ENCODE measurements at places on chromosomes 3 and 15.
A peak's percentile ranks its signal among the peaks of the same experiment; 100 is the strongest.

DNA sequence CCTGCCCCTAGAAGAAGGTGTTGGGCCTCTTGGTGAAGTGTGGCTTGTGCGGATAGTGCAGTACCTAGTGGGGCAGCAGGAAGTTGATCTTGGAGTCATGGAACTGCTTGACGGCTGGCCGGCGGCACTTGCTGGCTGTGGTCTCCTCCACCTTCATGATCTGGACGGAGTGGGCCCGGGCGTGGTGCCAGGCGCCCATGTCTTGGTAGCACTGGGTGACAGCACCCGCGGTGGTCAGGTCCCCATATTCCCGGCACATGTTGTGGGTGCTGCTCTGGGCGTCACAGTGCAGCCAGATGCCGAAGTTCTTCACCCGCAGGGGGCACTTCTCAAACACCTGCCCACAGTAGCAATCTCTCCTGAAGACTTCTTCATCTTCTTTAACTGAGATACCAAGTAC lies 30.7 kb downstream of the EXOG start:
- no peak for DNase-seq

GRCh38 chr3:8555113-8555661 lies 53.6 kb downstream of the LMCD1 start:
- no peak for DNase-seq

- no peak for DNase-seq
These were observed 360.2 kb downstream of the ZNF385D start for GRCh38 chr3:21390856-21391255.

DNA sequence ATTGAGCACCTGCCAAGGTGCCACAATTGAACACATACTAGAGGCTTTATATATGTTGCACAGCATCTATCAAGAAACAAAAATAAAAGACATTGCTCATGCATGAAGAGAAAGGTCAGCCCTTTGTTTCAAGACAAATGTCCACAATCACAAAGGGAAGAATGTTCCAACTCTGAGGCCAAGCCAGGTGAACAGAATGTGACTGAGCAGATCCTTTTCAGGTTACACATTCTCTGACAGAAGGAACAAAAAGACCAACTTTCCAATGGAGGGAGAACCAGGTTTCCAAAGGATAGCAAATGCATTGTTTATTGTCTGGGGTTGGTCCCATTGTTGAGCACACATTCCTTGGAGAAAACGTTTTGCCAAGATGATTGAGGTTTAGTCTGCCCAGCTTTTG lies 50.2 kb upstream of the FAM174B start:
- no peak for DNase-seq

DNA sequence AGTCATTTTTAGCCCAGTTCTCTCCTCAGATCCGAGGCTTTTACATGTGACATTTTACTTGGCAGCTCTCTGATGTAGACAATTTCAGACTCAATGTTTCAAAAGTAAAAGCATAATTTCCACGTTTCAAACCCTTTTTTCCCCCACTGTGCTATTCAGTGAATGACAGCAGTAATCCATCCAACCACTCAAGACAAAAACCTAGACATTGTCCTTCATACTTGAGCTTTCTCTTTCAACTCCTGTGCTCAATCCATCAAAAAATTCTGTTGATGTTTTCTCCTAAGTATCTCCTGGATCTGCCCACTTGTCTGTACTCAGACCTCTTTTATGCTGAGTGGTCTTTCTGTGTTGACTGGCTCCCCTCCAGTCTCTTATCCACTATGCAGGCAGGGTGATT lies 214.7 kb downstream of the CHL1 start:
- DNase-seq, result no peak

GRCh38 chr15:71529361-71529760 lies 281.0 kb upstream of the NR2E3 start:
- no peak for DNase-seq

DNA sequence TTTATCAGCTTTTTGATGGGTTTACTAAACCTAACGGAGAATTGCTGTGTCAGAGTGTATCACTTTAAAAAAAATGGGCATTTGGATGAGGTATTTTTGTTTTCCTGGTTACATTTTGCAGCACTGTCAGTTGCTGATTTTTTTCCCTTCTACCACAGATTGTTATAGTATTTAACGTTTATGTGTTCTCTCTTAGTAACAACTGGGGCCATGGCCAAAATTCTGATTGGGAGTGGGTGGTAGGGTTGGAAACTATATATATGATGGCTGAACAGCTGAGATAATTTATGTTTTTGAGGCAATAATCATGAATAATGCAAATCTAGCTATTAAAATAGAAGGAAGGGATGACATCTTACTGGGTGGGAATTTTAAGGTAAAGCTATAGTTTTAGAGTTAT lies 229.4 kb upstream of the SUCLG2 start:
- no peak for DNase-seq

GRCh38 chr3:149909923-149910322 lies 60.8 kb downstream of the PFN2 start:
- no peak for DNase-seq

- no peak for DNase-seq
These were observed 181.7 kb upstream of the CADPS start for GRCh38 chr3:63056932-63057331.

- DNase-seq, result no peak
These were observed 487.1 kb upstream of the NR2F2 start for GRCh38 chr15:95843241-95843910.

DNA sequence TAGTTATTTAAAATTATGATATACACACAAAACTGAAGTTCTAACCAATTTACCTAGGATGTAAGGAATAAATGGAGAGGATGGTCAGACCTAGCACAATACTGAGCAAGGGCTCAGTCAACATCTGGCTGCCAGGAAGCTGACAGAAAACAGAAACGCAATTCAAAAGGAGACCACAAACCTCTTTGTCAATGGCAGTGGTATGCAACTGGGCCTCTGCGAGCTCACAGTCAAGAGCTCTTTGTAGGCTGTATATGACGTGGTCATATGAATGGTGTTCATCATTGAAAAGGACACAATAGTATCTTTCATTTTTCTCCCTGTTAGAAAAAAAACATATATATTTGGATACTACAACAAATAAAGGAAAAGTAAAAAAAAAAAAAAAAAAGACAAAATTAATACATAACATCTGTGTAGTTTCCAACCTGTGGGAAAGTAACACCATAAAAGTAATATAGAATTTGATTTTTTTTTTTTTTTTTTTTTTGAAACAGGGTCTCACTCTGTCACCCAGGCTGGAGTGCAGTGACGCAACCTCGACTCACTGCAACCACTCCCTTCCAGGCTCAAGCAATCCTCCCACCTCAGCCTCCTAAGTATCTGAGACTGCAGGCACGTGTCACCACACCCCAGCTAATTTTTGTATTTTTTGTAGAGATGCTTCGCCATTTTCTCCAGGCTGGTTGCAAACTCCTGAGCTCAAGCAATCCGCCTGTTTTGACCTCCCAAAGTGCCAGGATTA lies 37.9 kb downstream of the UBR1 start:
- peak; percentile 9 for DNase-seq

GRCh38 chr15:67826717-67827561 lies 1.6 kb downstream of the SKOR1 start:
- no peak for DNase-seq

- DNase-seq, result no peak
These were observed 73.5 kb downstream of the ATP10A start for GRCh38 chr15:25789616-25789999.

GRCh38 chr3:189748046-189748445 lies 116.9 kb downstream of the TP63 start:
- DNase-seq, result no peak

GRCh38 chr3:32557640-32558352 lies 12.9 kb downstream of the DYNC1LI1 start:
- DNase-seq, result peak; percentile 23

DNA sequence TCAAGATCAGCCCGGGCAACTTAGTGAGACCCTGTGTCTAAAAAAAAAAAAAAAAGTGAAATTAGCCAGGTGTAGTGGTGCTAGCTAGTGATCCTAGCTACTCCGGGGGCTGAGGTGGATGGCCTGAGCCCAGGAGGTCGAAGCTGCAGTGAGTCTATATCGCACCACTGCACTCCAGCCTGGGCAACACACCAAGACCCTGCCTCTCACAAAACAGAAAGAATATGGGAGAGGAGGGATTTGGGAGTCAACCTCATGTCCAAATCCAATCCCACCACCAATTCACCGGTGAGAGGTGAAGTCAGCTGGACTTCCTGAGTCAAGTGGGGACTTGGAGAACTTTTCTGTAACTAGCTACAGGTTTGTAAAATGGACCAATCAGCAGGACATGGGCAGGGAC lies 80.5 kb upstream of the MFGE8 start:
- DNase-seq, result no peak

DNA sequence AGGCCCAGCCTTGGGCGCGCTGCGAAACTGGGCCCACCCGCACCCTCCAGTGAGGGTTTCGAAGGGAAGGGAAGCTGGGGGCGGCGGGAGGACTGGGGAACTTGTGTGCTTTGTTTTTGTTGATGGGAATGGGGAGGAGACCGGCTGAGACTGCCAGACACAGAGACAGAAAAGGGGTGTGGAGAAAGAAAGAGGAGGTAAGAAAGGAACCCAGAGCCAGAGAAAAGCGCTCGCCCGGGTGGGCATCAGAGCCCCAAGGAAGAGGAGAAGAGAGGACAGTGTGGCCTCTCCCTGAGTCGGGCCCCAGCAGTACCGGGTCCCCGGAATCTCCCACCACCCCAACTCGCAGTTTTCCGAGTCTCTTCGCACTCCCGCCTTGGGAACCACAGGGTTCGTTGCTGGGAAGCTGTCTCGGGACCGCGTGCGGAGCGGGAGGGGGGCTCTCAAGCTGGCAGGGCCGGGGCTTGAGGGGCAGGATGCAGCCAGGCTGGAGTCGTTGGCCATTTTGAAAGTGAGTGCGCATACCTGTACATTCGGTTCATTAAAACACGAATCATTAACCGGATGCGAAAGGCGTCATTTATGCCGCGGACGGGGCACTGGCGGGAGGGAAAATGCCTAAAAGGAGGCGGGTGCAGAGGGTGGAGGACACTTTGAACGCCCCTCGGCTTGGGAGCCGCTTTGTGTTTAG lies 3.1 kb downstream of the SKOR1 start:
- no peak for DNase-seq

DNA sequence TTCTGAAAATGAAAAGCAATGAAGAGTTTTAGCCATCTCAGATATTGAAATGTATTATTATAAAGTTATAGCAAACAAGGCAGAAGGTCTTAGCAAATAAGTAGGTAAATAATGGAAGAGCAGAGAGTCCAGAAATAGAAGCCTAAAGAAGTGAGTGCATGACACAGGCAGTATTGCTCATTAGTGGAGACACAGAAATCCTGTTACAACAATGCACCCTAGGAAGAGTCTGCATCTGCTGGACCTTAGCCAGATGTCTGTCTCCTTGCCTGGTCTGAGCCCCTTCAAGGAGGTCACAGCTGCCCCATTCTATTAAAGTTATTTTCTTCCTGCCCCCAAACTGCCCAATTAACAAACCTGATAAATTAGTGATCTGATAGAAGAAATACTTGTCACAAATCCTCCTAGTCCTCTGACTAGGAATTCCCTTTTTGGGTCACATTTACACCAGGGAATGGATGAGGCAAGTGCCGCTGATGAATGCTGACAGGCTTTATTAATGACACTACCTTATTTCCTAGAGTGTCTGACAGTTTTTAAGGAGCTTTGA lies 51.9 kb downstream of the HOMER2 start:
- no peak for DNase-seq

DNA sequence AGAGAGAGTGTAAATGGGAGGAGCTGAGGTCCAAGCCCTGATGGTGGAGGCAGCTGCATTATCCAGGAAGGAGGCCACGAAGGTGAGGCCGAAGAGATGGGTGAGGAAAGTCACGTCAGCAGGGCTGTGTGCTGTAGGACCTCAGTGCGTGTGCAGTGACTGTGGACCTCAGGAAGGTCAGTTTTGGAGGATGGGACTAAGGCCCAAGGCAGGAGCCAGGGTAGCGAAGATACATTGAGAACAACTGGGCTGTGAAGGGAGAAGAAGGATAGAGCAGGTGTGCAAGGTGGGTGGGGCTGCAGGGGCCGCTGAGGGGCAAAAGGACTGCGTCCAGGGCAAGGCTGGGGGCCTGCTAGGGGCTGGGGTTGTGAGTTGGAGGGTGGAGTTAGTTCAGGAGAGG lies 4.9 kb downstream of the KLHL40 start:
- DNase-seq, result no peak

DNA sequence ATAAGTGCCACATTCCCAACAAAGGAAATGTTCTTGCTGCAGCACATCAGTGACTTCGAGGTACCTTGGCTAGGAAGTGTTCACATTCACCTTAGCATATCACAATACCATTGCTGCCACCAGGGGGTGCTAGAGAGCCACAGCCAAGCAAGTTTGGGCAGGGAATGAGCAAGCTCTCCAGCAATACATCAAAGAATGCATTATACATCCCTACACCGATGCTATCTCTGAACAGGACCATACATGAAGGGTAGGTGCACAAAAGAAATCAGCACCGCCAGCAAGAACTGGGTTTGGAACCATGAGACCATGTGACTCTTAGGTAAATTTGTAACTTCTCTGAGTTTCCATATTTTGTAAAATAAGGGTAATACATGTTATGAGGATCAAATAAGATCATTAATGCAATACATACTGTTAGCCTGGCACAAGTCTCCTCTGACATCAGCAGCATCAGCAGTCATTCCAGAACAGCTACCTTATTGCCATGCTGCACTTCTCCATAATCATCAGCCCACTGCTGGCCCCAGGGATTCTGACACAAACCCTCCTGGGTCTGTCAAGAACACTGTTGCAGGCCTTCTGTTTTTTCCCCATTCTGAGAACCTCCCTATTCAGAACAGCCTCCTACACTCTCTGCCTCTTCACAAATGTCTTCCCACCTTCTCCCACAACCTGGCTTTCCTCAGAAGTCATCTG lies 37.5 kb downstream of the RYK start:
- DNase-seq, result peak; percentile 76

GRCh38 chr3:12896063-12896985 lies 55.0 kb upstream of the RPL32 start:
- no peak for DNase-seq

DNA sequence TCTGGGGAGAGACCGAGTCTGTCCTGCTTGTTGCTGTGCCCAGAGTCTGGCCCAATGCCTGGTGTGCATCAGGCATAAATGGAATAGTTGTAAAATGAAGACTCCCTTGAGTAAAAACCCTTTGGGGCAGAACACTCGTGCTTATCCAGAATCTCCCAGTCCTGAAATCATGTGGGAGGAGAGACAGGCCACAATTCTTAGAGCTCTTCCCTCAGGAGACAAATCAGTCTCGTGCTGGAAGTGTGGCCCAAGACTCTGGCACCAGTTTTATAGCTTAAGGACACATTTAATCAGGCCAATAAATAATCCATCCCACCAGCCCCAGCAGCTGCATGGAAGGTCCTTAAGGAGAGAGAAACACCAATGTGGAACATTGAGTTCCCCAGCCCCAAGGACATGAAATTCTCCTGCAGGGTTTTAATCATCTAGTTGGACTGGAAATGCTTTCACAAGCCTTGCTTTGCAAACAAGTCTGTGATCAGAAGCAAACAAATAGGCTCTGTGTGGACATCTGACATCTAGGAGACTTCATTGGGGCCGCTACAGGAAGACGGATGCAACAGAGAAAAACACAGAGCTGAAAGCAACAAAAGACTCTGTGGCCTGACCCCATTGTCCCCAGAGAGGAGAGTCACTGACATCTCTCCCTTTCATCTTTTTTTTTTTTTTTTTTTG lies 70.4 kb downstream of the LSM3 start:
- no peak for DNase-seq

- DNase-seq, result no peak
These were observed 223.2 kb downstream of the MBNL1 start for GRCh38 chr3:152491922-152492321.

- DNase-seq, result no peak
These were observed 9.3 kb upstream of the TARS3 start for GRCh38 chr15:101733545-101733944.
